ENCODE measurements at places on chromosomes 3 and 15.

DNA sequence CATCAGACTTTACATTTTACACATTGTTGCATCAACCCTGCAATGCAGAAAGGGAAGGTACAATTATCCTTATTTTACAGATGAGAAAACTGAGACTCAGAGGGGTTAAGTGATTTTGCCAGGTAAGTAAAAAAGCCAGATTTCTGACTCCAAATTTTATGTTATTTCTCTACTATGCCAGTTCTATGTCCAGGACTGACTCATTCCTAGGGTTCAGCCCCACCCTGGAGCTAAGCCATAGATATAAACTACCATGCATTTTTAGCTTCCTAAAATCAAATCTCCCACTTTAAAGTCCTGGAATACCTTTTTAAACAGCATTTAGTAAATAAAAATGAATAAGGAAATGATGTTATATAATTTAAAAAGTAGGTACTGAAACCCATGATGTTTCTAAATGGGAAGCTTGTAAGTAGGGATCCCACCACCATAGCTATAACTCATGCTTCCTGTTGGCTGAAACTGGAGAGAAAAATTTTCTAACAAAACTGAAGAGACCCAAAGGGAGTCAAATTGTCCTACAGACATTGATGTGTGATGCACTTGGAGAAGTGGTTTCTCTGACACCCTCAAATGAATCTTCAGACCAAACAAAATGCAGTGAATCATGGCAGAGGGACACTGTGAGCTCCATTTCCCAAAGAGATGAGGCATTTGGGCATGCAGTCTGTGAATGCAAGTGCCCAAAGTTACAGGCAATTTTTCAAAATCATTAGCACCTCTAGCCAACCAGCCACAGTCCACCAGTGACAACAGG lies 301.7 kb upstream of the UMPS start:
- no peak for DNase-seq

DNA sequence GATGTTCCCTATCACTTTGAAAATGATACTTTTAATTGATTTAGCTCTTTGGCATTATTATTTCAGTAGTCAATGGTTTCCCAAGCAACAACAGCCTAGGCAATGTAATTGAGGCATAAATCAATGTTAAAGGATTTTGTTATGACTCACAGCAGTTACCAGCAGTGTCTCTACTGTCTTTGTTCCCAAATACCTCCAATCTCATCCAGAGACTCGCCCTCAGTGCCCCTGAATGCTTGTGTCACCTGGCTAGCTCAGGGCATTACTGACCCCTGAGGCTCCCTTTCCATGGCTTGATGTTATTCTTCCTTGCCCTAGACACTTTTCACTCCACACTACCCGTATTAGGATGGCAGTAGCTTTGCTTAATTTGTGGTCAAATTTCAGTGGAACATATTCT lies 227.2 kb downstream of the SQOR start:
- DNase-seq, result no peak

DNA sequence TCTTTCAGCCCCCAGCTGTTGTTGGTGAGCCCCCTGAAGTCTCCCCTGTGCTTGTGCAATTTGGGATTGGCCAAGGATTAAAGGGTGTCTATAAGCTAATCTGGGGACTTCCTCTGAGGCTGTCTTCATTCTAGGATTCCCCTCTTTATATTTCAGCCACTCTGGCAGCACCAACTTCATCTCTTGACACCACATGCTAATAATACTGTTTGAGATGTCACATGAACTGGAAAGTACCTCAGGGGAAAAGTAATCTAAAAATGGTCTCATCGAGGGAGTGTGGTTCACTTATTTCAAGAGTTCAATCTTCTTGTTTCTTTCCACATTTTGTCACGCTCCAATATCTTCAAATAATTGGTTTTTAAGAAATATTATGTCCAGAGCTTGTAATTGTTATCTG lies 279.2 kb upstream of the TMC3 start:
- no peak for DNase-seq

DNA sequence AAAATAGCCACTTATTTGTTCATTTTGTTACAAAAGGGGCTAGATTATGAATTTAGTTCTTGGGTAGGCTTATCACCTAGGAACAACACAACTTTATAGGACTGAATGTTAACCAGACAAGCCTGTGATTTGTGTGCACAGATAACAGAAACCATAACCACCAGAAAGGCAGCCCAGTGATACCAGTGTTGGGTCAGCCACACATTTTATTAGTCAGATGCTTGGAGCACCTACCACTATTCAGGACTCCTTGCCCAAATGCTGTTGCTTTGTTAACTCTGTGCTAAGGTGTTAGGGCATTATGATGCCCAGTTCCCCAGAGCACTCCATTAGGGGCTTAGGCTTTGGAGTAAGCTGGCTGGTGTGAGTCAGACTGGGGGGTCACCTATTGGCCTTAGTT lies 22.5 kb downstream of the PLCL2 start:
- DNase-seq, result no peak

GRCh38 chr15:98900356-98900755 lies 107.2 kb downstream of the PGPEP1L start:
- no peak for DNase-seq

- no peak for DNase-seq
Observed at GRCh38 chr3:151879679-151880415, 6.4 kb downstream of the SUCNR1 start.

DNA sequence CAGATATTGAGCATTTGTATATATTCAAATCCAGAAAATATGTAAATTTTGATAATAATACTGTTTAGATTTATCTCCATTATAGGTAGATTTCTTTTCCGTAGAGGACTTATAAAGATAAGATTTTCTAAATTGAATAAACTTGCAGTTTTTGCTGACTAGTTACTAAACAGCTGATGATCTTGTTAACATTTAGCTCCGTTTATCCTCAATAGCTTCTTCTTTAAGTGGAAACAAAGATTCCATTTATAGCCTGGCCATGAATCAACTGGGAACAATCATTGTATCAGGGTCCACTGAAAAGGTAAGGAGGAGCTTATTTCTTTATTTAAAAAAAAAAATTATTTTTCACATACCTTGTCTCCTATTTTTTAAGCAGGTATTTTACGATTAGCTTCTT lies 16.7 kb downstream of the WDR48 start:
- no peak for DNase-seq

- no peak for DNase-seq
Observed at GRCh38 chr3:86937306-86937791, 53.6 kb downstream of the VGLL3 start.

DNA sequence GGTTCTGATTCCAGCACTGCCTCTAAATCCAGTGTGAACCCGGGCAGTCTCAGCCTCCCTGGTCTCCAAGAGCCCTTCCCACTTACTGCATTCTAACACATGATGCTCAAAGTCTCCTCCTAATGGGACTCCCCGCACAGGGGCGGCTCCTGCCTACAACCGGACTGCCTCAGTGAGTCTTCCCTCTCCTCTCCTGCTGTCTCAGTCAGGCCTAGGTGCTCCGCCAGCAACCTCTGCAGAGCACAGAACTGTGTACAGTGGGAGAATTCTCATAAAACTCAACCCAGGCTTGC lies 28.9 kb downstream of the TBC1D2B start:
- no peak for DNase-seq

- DNase-seq, result no peak
Observed at GRCh38 chr15:40092256-40092978, 16.3 kb downstream of the BMF start.

Measured in stimulated activated CD8-positive, alpha-beta memory T cell treated with anti-CD3 and anti-CD28 coated beads, Interleukin-7, amount 100 ng/mL, for 1 hour (primary cell).